ENCODE measurements at places on chromosomes 13 and 19.

GRCh38 chr19:35717665-35718344 is at the start of gene KMT2B:
Gene KMT2B, plus strand, starts transcription at chr19:35718003. Its CDS starts 16 bp downstream, at chr19:35718019.
- DNase-seq: no peak

GRCh38 chr13:113095146-113096051 is 10.2 kb upstream of the F7 start:
- DNase-seq: no peak

- DNase-seq: no peak
These were observed 21.3 kb downstream of the GADD45B start for GRCh38 chr19:2497186-2497585.

DNA sequence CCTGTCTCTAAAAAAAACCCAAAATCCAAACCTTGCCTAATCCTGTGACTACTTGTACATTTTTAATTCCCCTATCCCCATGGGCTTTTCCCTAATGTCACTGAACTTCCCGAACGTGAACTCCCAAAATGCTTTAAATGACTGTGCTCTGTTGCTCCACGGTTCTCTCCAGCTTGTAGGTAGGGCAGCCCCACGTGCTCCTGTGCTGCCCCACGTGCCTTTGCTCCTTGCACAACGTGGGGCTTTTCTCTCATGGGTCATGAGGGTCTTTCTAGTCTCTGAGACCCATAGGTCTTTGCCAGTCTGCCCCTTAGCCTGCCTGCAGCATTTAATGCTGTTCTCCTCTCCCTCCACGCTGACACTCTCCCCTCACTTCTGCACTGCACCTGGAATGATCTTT is 122.0 kb downstream of the SHISA2 start:
- no peak for DNase-seq

GRCh38 chr19:5697890-5698634 is 8.0 kb downstream of the RPL36 start:
- no peak for DNase-seq

DNA sequence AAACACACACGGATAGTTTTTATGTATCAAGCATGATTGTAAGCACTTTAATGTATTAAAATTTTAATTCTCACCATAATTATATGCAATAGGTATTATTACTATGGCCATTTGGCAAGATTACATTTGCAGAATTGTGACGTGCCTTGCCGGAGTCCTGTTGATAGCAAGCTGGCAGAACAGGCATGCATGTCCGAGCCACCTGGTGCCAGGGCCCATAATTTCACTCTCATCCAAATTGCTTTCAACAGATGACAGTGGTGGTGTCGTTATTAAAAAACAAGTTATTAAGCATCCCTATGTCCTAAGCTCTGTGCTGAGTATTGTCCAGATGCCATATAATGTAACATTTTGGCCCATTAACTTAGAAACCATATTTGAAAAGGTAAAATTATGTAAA is 374.3 kb downstream of the FOXO1 start:
- DNase-seq: no peak

GRCh38 chr13:43425234-43425633 is 361.5 kb downstream of the ENOX1 start:
- no peak for DNase-seq

- peak; percentile 82 for DNase-seq
These were observed at the start of gene SAMD1 for GRCh38 chr19:14090509-14091080. Gene SAMD1, minus strand, starts transcription at chr19:14090751.

DNA sequence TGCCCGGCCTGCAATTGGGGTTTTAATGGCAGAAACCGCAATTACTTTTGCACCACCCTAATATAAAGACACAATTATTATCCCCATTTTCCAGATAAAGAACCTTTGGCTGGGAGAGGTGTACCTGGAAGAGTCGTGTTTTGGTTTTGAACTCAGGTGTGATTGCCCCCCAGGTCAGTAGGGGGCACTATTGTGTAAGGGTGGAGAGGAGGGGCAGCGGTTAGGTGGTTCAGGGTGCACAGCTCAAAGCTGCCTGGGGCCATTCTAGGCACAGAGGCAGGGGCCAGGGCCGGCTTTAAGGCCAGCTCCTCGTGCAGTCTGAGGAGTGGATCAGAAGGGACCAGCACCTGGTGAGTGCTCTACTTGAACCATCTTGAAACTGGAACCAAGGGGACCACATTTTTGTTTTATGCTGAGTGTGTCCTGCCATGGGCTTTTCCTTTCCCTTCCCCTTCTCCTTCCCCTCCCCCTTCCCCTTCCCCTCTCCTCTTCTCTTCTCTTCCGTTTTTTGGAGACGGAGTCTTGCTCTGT is 5.8 kb upstream of the FCGRT start:
- DNase-seq: peak; percentile 63

DNA sequence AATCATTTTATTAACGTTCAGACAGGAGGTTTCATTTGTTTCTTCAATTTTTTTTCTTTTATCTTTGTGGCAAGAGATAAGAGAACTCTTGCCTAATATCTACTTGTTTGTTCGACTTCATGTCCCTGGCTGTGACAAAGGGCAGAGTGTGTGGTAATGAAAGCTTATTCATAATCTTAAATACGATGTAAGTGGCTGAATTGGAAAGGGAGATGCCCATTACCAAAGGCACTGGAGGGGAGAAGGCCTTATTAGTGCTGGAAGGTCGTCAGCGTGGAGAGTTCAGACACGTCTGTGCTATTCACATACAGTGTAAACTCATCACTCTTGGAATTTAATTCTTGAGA is 54.0 kb downstream of the RFC3 start:
- no peak for DNase-seq

DNA sequence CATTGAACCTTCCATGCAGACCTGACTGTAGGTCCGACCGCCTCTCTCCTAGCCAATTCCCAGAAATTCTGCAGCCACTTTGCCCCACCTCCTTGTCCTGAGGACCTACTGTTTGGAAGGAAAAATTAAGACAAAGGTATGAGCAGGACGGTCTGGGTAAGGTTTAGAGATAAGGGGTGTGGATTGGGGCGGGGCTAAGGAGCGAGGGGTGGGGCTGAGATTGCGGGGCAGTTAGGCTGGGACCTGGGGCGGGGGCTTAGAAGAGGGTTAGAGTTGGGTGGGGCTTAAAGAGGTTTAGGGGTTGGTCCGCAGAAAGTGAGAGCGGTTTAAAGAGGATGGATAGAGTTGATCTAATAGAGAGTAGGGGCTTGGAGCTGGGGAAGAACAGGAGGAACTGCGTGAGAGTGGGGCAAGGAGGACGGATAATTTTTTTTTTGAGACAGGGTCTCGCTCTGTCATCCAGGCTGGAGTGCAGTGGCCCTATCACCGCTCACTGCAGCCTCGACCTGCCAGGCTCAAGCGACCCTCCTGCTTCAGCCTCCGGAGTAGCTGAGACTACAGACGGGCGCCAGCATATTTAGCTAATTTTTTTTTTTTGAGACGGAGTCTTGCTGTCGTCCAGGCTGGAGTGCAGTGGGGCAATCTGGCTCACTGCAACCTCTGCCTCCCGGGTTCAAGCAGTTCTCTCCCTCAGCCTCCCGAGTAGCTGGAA is 1.7 kb upstream of the ZNF865 start:
- DNase-seq: no peak

DNA sequence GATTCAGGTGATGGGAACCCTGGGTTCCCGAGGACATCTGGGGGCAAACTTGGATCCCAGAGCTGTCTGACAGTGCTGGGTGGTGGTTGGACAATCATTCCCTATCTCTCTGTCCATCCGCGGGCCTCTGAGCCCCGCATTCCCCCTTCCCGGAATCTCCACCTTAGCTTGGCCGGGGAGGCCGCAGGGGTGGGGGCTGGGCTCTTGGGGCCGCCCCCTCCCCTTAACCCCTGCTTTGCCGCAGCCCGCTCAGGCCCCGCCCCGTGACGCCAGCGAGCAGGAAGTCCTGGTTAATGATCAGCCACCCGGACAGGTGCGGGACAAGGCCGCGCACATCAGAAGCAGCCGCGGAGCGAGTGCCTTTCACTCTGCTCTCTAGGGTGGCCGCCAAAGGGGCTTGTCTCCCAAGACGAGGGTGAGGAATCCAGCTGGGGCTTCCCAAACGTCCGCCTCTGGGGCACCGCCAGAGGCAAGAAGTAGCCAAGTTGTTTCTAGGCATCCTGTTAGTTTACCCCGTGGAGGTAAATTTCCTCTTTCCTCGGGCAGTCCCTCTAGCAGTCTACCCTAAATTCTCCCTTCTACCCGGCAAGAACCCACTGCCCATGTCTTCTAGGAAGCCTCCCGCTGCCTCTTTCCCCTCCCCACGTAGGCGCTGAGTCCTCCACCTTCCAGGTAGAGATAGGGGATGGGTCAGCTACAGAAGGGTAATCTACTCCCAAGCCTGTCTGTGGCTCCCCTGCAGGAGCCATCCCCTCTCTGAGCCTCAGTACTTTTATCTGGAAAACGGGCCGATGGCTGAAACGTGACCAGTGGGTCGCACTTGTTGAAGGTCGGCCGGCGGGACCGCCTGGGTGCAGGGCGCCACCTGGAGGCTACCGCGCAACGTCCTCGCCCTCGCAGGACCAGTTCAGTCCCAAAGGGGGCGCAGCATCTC is 3.0 kb downstream of the IRF2BP1 start:
- DNase-seq: peak; percentile 93

- no peak for DNase-seq
These were observed 2.0 kb downstream of the CAB39L start for GRCh38 chr13:49441846-49442245.

DNA sequence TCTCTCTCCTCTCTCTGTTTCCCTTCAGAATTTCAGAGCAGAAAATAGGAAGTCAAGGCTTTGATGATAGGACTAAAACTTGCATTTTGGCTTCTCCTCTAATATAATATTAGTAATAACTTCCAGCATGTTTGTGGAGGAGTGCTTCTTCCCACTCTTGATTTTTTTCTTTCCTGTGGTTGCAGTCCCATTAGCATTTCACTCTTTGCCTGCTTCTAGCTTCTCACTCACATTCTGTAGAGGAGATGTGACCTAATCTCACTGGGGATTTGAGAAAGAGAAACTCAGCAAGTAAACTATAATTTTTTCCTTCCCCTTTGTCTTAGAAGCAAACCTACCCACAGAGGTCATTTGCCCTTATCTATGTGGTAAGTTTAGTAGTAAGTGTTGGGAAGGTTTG is 169.4 kb upstream of the HTR2A start:
- no peak for DNase-seq

DNA sequence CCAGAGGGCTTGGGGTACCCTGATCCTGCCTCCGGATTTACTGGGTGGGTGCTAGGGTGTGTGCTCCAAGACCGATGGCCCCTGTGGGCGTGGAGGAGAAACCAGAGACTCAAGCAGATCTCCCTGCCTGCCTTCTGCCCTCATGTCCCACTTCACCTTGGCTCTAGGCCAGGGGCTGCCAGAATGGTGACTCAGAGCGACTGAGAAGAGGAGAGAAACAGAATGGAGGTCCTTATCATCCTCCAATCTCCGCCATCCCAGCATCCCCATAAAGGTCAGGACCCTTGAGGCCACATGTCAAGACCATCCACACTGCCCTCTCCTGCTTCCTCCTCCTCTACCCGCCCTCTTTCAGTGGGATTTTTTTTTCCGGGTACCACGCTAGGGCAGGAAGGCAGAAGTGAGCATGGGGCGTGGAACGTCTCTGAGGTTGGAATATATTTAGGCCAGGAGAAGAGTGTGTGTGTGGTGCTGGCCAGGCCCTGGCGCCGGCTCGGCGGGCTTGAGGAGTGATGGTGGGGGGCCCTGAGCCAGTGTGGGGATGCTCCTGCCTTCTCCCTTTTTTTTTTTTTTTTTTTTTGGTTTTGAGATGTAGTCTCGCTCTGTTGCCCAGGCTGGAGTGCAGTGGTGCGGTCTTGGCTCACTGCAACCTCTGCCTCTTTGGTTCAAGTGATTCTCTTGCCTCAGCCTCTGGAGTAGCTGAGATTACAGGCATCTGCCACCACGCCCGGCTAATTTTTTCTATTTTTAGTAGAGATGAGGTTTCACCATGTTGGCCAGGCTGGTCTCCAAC is 22.3 kb downstream of the IER2 start:
- no peak for DNase-seq

DNA sequence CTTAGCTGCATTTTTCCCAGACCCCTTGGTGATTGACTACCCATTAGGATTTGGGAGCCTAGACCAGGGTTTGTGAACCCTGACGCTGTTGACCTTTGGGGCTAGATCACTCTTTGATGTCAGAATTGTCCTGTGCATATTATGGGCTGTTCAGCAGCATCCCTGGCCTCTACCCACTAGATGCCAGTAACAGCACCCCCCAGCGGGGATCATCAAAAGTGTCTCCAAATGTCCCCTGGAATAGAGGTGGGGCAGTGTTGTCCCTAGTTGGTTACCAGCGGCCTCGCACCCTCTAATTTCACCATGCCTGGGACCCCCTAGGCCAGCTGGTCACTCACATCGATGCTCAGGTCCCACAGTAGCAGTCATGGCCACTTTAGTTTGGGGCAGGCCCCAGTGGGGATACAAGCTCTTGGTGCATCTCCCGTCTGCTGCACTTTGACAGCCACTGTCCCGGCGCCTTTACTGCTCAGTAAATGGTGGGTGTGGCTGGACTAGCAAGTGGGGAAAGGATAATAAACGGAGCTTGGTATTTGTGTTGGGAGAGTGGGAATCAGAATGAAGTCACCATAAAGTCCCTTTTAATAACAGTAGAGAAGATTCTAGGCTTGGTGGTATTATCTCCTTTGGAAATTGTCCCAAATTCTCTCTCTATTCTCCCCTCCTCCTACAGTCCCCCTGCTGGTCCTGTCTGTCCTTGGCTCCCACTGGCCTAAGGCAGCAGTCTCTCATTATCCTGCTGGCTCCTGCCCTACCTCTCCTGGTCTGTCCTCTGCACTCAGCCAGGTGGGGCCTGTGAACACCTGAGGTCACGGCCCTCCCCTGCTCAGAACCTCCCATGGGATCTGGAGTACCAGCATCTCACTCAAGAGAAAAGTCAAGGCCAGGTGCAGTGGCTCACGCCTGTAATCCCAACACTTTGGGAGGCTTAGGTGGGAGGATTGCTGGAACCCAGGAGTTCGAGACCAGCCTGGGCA is 80.6 kb downstream of the SIPA1L3 start:
- DNase-seq: no peak

DNA sequence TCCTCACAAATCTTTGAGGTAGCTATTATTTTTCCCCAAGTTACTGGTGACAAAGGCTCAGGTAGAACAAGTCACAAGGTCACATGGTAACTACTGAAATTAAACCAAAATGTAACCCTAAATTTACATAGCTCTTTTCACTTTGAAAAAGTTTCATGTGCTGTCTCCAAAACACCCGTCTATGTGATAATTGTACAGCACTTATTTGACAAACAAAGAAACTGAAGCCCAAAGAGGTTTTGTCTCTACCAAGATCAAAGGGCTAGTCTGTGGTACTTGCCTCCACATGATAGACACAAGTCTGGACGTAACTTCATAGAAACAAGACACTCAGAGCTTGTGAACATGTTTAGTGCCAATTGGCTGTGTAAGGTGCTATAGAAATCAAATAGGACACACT is 108.3 kb downstream of the SACS start:
- DNase-seq: no peak

DNA sequence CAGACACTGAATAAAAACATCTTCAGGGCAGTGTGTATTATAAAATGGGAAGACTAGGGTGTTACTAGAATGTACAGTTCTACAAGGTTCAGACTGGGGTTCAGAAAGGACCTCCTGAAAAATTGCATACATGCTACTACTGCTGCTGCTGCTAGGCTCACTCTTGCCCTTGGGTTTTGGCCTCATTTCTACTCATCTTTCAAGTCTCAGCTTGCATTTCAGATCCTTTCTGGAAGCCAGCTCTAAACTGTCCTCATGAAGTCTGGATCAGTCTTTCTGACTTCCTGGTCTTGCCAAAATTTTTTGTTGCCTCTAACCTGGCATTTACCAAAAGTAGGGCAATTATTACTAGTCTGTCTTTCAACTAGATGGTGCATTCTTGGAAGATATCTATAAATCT is 393.3 kb downstream of the DIAPH3 start:
- DNase-seq: no peak

GRCh38 chr19:2775556-2776430 is 7.3 kb downstream of the SGTA start:
- no peak for DNase-seq

- no peak for DNase-seq
These were observed 448.2 kb downstream of the LIG4 start for GRCh38 chr13:107767119-107767518.
